Effector memory CD8-positive, alpha-beta T cell (primary cell): ENCODE measurements at places on chromosomes 6 and 20.

GRCh38 chr6:21050935-21051334, 516.7 kb downstream of the CDKAL1 start:
- H3K36me3 ChIP-seq = no peaks in the 10 kb centered on the region
- H3K27me3 ChIP-seq = no peaks in the 10 kb centered on the region
- no peak overlapping the region for H3K27ac ChIP-seq
- no peak overlapping the region for H3K4me3 ChIP-seq
- DNase-seq = no peak

DNA sequence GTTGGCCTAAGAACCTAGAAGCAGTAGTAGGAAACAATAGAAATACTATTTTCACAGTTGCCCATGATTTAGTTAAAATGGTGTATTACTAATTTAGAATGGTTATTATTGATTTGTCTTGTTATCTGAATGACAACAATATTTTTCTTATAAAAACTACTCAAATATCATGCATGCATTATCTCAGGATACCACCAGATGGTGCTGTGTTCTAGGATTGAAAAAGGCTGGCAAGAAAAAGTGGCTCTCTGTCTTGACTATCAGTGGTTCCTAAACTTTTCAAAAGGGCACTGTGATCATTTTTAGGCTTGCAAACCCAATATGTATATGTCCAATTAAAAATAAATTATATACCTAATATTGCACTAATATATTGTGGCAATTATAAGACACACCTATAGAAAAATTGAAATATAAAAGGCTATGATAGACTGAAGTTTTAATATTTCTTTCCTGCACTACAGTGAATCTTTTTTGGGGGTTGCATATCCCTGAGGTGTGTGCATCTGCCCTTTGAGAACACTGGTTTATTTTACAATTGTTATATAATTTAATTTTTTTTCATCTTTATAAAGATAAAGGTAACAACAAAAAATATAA, 131.7 kb upstream of the MLIP start:
- no peaks in the 10 kb centered on the region for H3K4me1 ChIP-seq
- H3K36me3 ChIP-seq = no peaks in the 10 kb centered on the region
- no peak overlapping the region for H3K4me3 ChIP-seq
- no peak for DNase-seq
- H3K27me3 ChIP-seq = peaks cover 8% of the 10 kb centered on the region

DNA sequence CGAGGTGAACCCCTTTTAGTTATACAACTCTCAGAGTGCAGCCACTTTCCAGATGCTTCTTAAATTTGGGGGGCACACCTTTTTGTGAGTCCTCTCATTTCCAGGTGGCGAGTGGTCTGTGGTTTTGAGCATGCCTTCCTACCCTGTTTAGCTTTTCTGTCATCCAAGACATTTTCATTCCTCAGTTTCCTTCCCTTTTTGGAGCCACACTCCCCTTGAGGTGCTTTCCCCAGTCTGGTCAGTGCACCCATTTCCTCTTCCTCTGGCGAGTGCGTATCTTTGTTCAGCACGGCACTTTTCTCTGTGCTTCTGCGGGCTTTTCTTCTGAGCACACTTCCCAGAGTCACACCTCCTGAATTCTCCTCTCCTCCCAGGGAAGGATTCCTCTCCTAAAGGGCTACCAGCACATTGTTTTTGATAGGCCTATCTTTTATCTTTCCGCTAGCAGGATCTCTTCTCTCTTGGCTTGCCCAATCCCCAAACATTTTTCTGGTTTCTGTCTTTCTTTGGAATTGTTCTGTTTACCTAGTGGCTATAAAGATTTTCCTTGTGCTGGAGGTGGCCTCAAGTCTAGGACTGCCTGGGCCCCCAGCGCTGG, 1.4 kb downstream of the PHF20 start:
- peaks cover 49% of the 10 kb centered on the region for H3K36me3 ChIP-seq
- H3K4me1 ChIP-seq = peaks cover 59% of the 10 kb centered on the region
- H3K27me3 ChIP-seq = no peaks in the 10 kb centered on the region
- peak overlapping the region; percentile 100 for H3K27ac ChIP-seq
- peak; percentile 22 for DNase-seq

DNA sequence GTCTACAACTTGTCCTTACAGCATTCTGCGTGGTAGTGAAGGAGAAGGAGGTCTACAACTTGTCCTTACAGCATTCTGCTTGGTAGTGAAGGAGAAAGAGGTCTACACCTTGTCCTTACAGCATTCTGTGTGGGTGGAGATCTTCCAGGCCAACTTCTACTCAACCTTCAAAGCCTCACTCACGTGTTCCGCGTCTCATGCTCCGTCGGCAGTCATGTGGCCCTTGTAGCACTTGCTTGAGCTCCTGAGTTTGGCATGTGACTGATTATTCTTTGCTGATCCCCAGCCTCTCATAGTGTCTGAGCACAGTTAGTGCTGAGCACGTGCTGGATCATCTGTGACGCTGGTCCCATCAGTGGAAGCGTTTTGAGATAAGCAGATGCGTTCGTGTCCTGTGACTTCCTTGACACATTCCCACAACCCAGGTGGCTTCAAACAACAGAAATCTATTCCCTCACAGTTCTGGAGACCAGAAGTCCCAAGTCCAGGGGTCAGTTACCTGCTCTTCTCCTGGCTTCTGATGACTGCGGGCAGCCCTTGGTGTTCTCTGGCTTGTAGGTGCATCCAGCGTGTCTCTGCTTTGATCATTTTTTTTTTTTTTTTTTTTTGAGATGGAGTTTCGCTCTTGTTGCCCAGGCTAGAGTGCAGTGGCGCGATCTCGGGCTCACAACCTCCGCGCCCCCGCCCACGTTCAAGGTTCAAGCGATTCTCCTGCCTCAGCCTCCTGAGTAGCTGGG, 2.6 kb downstream of the SS18L1 start:
- H3K27me3 ChIP-seq = no peaks in the 10 kb centered on the region
- no peak overlapping the region for H3K4me3 ChIP-seq
- peaks cover 25% of the 10 kb centered on the region for H3K36me3 ChIP-seq
- peaks cover 50% of the 10 kb centered on the region for H3K4me1 ChIP-seq
- H3K27ac ChIP-seq = no peak overlapping the region

- no peak overlapping the region for H3K27ac ChIP-seq
- H3K27me3 ChIP-seq = peaks cover 51% of the 10 kb centered on the region
- no peak for DNase-seq
- H3K36me3 ChIP-seq = no peaks in the 10 kb centered on the region
- H3K4me1 ChIP-seq = no peaks in the 10 kb centered on the region
- no peak overlapping the region for H3K4me3 ChIP-seq
Observed at GRCh38 chr6:70315079-70315751, 12.3 kb upstream of the COL9A1 start.

DNA sequence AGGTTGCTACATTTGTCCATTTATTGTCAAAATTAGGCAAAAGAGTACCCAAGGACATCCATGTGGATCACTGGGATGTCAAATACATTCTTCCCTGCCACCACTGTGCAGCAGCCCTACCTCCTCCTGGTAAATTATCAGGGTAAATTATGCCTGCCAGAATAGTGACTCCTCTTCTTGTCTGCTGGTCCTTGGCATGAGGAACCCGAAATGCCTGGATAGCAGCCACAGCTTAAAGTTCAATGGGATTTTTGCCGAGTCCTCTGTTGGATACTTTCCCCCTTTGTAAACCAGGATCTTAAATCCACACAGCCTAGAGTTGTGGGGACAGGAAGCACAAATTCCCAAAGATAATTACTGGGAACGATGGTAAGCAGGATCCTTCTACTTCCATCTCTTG, 173.3 kb downstream of the RFX6 start:
- no peak for DNase-seq
- no peak overlapping the region for H3K27ac ChIP-seq
- H3K27me3 ChIP-seq = no peaks in the 10 kb centered on the region
- no peak overlapping the region for H3K4me3 ChIP-seq

- H3K4me3 ChIP-seq = no peak overlapping the region
- peaks cover 46% of the 10 kb centered on the region for H3K27me3 ChIP-seq
- H3K36me3 ChIP-seq = no peaks in the 10 kb centered on the region
- no peaks in the 10 kb centered on the region for H3K4me1 ChIP-seq
- no peak overlapping the region for H3K27ac ChIP-seq
Observed at GRCh38 chr6:4446982-4447381, 311.6 kb upstream of the ECI2 start.

DNA sequence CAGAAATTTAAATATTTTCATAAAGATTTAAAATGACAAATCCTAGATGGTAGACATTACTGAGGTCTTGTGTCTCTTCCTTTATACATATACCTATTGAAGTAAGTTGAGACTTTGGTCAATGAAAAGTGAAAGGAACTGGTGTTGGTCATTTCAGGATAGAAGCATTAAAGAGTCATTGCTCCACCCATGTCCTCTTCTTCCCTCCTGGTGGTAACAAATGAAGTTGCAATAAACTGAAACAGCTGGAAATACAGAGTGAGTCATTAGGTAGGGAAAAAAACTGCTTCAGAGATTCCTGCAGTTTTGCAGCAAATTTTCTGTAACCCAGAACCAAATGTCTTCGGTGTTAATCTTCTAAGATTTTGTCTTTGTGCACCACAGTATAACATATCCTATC, 448.0 kb downstream of the EYS start:
- H3K27ac ChIP-seq = no peak overlapping the region
- DNase-seq = no peak
- no peaks in the 10 kb centered on the region for H3K4me1 ChIP-seq
- H3K36me3 ChIP-seq = no peaks in the 10 kb centered on the region

GRCh38 chr6:151437401-151437800, 14.5 kb downstream of the RMND1 start:
- peaks cover 31% of the 10 kb centered on the region for H3K4me1 ChIP-seq
- H3K4me3 ChIP-seq = no peak overlapping the region
- H3K27ac ChIP-seq = no peak overlapping the region

- H3K27ac ChIP-seq = no peak overlapping the region
- no peaks in the 10 kb centered on the region for H3K27me3 ChIP-seq
- H3K4me3 ChIP-seq = no peak overlapping the region
- no peaks in the 10 kb centered on the region for H3K36me3 ChIP-seq
- no peak for DNase-seq
- no peaks in the 10 kb centered on the region for H3K4me1 ChIP-seq
Observed at GRCh38 chr6:10112871-10113549, 301.9 kb downstream of the TFAP2A start.

- no peak for DNase-seq
- H3K4me1 ChIP-seq = peaks cover 35% of the 10 kb centered on the region
- peaks cover 4% of the 10 kb centered on the region for H3K36me3 ChIP-seq
- H3K27me3 ChIP-seq = no peaks in the 10 kb centered on the region
- H3K27ac ChIP-seq = no peak overlapping the region
- no peak overlapping the region for H3K4me3 ChIP-seq
Observed at GRCh38 chr6:118696271-118696670, 44.9 kb upstream of the CEP85L start.

DNA sequence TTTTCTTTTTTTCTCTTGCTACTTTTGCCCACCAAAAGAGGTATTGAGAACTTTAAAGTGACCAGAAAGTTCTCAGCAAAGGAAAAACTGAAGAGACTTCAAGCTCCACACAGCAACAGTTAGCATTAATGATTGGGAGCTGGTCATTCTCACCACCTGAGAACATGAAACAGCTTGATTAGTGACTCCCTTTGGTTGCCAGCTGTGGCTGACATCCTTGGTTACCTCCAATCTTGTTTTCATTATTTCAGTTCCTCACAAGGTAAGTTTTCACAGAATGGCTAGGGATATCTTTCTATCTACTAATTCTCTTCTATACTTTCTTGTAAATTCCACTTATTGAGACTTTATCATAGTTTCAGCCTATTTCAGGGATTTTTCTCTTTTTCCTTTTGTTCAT, 427.9 kb downstream of the QKI start:
- no peaks in the 10 kb centered on the region for H3K36me3 ChIP-seq
- H3K27me3 ChIP-seq = peaks cover 4% of the 10 kb centered on the region
- H3K4me1 ChIP-seq = no peaks in the 10 kb centered on the region
- DNase-seq = no peak
- no peak overlapping the region for H3K27ac ChIP-seq

DNA sequence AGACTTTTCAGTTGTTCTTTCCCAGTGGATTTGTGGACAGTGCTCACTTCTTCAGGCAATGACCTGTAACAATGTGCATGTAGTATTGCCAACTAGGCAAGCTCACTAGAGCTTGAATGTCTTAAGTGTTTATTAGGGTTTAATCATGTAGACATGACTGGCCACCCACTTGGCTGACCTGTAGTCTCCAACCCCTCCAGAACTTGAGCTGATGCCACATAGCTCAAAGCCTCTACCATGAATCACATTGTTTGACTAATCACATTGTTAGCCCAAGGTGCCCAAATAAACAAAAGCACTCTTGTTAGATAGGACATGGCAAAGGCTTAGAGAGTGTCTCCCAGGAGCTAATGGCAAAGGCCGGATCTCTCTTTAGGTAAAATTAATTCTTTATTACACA, 272.7 kb downstream of the GRIK2 start:
- H3K4me3 ChIP-seq = no peak overlapping the region
- H3K27ac ChIP-seq = no peak overlapping the region
- no peaks in the 10 kb centered on the region for H3K4me1 ChIP-seq

- H3K4me3 ChIP-seq = no peak overlapping the region
- H3K27me3 ChIP-seq = no peaks in the 10 kb centered on the region
- DNase-seq = no peak
- no peaks in the 10 kb centered on the region for H3K36me3 ChIP-seq
- no peak overlapping the region for H3K27ac ChIP-seq
Observed at GRCh38 chr20:22825546-22825945, 209.6 kb upstream of the SSTR4 start.

DNA sequence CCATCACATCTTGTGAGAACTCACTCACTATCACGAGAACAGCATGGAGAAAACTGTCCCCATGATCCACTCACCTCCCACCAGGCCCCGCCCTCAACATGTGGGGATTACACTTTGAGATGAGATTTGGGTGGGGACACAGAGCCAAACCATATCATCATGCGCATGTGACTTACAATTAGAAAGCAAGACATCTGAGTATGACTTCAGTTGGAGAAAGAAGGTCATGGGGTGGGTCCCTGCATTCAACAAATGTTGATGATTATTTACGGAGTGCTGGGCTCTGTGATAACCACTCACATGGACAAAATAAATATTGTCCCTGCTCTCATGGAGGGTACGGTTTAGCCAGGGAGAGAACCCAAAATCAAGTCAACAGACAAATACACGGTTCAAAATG, 37.9 kb downstream of the VSTM2L start:
- no peaks in the 10 kb centered on the region for H3K4me1 ChIP-seq
- DNase-seq = no peak
- H3K4me3 ChIP-seq = no peak overlapping the region
- no peaks in the 10 kb centered on the region for H3K36me3 ChIP-seq
- peaks cover 34% of the 10 kb centered on the region for H3K27me3 ChIP-seq
- H3K27ac ChIP-seq = no peak overlapping the region

- DNase-seq = no peak
- H3K27me3 ChIP-seq = no peaks in the 10 kb centered on the region
- H3K36me3 ChIP-seq = no peaks in the 10 kb centered on the region
- H3K27ac ChIP-seq = no peak overlapping the region
- no peak overlapping the region for H3K4me3 ChIP-seq
Observed at GRCh38 chr20:15446373-15446772, 1109.0 kb upstream of the FLRT3 start.

- DNase-seq = no peak
- H3K36me3 ChIP-seq = no peaks in the 10 kb centered on the region
- H3K27me3 ChIP-seq = no peaks in the 10 kb centered on the region
- no peak overlapping the region for H3K27ac ChIP-seq
- no peak overlapping the region for H3K4me3 ChIP-seq
Observed at GRCh38 chr20:42576167-42576566, 613.5 kb downstream of the PTPRT start.

GRCh38 chr6:117538615-117539014, 56.1 kb downstream of the DCBLD1 start:
- H3K4me3 ChIP-seq = no peak overlapping the region
- no peaks in the 10 kb centered on the region for H3K27me3 ChIP-seq
- H3K27ac ChIP-seq = no peak overlapping the region
- peaks cover 3% of the 10 kb centered on the region for H3K36me3 ChIP-seq
